ENCODE measurements at places on chromosomes 1 and 21.

- DNase-seq = no peak
Measured at GRCh38 chr1:32390904-32391870, 3.1 kb downstream of the BSDC1 start.

GRCh38 chr1:149881876-149882275 lies 17.5 kb upstream of the BOLA1 start:
- no peak for DNase-seq

- DNase-seq = no peak
Measured at GRCh38 chr1:17066361-17067068, 12.7 kb upstream of the SDHB start.

- DNase-seq = no peak
Measured at GRCh38 chr1:27591622-27592021, 12.3 kb downstream of the AHDC1 start.

DNA sequence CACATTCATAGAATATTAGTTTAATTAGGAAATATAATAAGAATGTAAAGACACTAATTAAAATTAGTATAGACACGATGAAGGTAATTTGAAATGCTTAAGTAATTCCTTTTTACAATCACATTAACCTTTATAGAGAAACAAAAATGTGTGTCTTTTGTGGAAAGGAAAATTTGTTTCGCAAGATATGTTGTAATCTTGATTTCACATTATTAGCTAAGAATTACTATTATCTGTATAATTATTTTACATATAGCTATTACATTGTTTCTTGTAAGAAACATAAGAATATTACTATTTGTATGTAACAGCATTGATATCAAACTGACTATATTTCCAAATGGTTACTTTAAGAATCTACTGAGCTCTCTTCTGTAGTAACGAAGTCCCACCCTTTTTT lies 111.2 kb downstream of the PTPRC start:
- no peak for DNase-seq

- DNase-seq = no peak
Measured at GRCh38 chr1:226816576-226816975, 53.8 kb upstream of the PSEN2 start.

GRCh38 chr1:179530352-179530751 lies 45.4 kb downstream of the NPHS2 start:
- no peak for DNase-seq

DNA sequence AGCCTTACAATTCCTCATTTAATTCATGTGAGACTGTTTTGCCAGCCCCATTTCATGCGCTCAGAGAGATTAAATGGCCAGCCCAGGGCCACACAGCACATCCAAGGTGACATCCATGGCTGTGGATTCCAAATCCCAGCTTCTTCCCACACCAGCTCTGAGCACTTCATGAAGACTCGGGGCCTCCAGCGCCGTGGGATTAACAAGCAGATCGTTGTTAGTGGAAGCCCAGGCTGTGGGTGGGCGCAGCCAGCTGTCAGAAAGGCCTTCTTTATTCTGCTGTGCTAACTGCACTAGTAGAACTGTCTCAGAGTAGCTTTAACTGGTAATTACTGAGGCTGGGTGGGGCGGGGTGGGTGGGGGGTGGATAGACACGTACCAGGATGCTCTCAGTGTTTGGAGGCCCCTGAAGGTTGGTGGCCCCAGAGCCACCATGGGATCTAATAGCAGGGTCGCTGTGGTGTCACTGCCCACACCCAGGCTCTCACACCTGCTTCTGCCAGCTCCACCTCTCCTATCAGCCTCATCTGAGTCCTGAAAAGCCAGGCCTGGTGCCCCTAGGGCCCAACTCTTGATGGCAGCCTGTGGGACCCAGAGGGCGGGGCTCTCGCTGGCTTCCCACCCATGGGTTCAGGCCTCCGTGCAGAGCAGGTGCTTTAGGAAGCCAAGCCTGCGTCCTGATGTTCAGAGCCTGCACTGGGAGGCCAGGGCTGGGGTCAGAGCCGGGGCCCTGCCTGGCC lies 3.4 kb downstream of the BMP8A start:
- DNase-seq = no peak

DNA sequence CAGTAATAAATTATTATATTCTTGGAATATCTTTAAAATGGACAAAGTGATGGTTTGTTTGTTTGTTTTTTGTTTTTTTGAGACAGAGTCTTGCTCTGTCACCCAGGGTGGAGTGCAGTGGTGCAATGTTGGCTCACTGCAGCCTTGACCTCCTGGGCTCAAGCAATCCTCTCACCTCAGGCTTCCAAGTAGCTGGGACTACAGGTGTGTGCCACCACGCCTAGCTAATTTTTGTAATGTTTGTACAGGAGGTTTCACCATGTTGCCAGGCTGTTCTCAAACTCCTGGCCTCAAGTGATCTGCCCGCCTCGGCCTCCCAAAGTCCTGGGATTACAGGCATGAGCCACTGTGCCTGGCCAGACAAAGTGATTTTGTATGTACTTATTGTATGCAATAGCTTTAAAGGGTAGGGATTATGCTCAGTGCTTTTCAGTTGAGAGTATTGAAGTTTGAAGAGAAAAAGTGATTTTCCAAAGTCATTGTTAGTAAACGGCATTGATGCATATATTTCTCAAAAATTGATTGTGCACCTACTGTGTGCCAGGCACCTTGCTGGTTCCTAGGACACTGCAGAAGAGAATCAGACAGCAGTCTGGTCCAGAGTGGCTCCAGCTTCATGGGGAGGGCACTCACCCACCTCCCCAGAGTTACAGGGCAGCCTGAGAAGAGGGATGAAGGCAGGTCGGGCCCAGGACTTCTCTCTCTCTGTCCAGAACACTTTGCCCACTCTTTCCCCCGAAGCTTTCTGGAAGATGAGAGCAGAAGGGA lies 34.2 kb upstream of the TTC22 start:
- DNase-seq = no peak

GRCh38 chr21:41230497-41230896 lies 62.5 kb downstream of the BACE2 start:
- DNase-seq = no peak

DNA sequence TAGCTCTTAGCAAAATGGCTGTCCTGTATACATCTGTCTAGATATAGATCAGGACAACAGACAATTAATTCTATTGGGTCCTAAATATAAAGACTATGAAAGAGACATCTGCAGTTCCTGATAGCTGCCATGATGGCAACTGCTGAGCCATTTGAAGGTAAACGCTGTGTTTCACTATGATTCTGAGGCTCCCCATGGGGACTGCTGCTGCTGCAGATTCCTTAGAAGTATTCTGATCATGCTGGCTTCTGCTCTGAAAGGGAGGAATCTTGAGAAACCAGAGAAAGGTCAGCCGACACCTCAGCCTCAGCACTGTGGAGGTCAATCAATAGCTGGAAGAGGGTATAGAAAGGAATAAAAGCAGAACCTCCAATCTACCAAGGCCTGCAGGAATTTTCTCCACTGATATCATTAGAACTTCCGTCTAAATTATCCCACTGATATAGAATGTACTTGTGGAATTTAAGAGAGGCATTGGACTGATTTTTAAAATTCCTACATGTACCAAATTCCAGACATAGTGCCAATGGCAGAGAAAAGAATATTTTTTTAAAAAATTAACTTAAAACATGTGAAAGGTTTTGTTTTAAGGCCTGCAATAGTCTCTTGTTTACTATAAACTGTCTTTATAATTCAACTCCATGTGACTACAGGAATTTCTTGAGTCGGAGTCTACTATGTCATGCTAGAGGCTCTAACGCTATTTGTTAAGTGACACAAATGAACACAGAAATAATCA lies 53.2 kb downstream of the DDAH1 start:
- no peak for DNase-seq

DNA sequence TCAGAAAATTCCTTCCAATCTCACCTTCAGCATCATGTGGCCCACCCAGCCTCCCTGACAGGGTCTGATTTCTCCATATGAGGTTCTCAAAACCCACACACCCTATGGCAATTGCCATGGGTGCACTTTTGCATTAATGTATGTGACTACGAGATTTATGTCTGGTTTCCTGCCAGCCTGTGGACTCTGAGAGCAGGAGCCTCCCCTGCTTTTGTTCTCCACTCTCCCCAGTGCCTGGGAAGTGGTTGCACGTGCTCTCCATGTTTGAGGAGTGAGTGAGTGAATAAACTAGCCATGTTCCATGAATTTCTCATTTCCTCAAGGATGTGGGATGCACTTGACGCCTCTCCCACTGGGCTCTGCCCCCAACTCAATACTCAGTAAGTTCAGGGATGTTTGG lies 91.2 kb downstream of the ACTL8 start:
- no peak for DNase-seq

- DNase-seq = no peak
Measured at GRCh38 chr1:22685591-22686059, 25.0 kb upstream of the EPHB2 start.

DNA sequence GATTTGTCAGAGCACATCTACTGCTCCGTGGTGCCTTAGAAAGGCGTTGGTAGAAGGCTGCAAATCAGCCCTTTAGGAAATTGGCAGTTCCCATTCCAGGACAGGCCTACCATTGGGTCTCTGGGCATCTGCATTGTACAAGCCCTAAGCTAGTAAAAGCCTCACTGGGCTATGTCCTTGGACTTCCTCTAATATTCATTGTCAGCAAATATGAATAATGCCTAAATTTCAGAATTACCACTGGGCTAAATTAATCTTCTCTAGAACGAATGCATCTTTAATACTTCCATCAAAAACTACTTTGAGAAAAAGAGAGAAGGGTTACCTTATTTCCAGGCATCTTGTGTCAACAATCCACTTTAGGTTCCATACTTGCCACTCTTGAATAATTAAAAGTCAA lies 41.5 kb upstream of the ATP1A1 start:
- no peak for DNase-seq

GRCh38 chr1:48955774-48956173 lies 179.1 kb upstream of the BEND5 start:
- DNase-seq = no peak

DNA sequence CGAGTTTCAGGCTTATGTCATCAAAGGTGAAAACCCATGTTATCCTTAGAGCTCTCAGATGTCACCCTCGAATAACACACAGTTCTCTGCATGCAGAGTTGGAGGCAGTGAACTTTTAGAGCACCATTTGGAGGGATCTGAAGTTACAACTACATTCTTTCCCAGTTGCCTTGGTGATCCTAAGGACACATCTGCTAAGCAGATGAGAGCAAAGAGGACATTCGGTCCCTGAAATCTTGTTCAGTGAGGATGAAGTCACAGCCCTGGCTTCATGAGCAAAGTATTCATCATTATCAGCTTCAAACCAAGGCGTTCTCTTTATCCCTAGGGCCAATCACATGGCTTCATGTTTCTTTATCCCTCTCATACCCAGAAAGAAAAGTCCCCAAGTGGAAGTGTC lies 23.1 kb upstream of the MCOLN2 start:
- DNase-seq = no peak

Data from NCI-H2029 (cell line).